Activated T-helper 1 cell treated with anti-CD3 and anti-CD28 coated beads, Interleukin-2, amount 50 U/mL, for 16 hours (primary cell): ENCODE measurements at places on chromosomes 12 and 14.

DNA sequence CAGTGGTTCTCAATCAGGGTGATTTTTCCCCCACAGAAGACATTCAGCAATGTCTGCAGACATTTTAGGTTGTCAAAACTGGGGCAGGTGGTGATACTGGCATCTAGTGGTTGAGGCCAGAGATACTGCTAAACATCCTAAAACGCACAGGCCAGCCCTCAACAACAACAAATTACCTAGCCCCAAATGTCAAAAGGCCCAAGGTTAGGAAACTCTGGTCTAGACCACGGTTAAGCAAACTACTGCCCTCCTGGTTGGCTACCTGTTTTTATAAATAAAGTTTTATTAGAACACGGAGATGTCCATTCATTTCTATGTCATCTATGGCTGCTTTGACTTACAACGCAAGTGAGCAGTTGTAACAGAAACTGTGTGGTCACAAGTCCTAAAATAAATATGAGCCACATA lies 186.7 kb downstream of the EFCAB11 start:
- DNase-seq = peak; percentile 16

DNA sequence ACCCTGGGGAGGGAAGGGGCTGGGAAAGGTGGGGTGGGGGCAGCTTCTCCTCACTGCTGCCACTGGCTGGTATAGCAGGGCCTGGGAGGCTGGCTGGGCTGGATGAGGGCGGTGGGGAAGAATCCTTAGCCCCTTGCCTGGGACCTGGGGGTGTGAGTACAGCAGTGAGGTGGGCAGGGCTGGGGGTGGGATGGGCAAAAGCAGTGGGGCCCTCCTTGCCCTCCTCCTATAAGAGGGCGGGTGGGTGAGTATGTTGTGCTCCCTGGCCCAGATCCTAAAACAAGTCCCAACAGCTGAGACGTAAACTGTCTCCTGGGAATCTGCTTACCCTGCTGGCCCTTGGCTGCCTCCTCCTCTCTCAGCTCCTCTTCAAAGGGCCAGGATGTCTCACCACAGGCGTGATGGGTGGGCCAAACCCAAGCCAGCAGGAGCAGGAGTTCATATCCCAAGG lies 2.2 kb downstream of the NCKAP5L start:
- no peak for DNase-seq

- DNase-seq = no peak
Measured at GRCh38 chr14:64092940-64093339, 201.2 kb downstream of the ESR2 start.

DNA sequence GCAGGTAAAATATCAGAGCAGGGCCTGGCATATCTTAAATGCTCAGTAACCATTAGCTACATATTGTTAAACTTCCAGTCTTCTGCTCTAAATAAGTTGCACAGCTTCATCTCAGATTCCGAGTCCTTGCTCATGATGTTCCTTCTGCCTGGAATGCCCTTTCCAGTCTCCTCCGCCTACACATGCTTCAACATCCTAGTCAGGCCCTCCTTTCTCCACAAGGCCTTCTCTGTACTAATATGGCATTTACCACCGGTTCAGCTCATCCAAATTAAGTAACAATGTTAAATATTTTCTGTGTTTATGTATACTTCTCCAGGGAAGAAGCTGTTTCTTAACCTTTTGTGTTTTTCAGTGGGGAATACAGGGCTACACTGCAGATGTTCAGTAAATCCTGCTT lies 8.5 kb downstream of the DHH start:
- no peak for DNase-seq

DNA sequence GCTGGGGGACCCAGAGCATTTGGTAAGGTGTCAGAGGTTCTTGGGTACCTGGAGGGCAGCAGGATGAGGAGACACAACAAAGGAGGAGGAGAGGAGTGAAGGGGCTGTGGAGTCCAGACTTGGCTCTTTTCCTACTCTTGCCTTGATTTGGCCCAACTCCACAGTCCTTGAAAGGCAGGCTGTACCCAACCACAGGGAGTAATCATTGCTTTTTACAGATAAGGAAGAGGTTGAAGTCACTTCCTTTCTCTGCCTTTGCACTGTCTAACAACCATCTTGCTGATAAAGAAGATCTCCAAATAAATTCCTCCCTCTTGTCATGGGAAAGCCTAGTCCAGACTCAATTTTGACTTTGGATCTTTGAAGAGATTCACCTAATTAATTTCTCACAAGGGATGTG lies 226.8 kb upstream of the HMGA2 start:
- no peak for DNase-seq

DNA sequence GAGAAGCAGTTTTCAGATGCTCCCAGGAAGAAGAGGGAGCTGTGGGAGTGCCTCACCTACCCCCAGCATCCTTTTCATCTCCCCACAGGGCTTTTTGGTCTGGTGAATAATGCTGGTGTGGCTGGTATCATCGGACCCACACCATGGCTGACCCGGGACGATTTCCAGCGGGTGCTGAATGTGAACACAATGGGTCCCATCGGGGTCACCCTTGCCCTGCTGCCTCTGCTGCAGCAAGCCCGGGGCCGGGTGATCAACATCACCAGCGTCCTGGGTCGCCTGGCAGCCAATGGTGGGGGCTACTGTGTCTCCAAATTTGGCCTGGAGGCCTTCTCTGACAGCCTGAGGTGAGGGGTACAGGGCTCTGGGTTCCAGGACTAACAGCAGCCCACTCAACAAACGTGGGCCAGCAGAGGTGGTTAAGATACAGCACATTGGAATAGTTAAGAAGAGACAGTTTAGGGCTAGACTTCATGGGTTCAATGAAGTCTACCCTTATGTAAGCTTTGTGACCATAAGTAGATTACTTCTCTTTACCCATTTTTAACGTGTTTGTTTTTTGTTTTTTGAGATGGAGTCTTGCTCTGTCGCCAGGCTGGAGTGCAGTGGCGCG lies 1.5 kb downstream of the RDH5 start:
- no peak for DNase-seq

GRCh38 chr14:53491884-53492277 lies 338.8 kb upstream of the DDHD1 start:
- no peak for DNase-seq

DNA sequence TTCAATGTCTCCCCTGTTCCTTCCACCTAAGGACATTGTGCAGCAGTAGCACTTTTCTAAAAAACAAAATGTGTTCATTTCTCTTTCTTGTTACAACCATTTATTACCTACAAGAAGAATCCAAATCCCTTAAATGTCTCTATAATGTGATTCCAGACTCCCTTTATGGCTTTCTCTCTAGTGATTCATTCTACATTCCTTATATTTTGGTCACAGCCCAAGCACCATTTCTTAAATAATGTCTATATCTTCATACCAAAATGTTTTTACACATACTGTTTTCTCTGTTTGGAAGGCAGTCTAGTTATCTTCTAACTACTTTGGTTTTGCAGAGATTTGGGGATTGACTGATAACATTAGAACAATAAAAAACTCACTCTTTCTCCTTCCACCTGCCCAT lies 1037.3 kb upstream of the FLRT2 start:
- DNase-seq = no peak

- DNase-seq = no peak
Measured at GRCh38 chr14:82854131-82854530, 1320.5 kb upstream of the SEL1L start.

DNA sequence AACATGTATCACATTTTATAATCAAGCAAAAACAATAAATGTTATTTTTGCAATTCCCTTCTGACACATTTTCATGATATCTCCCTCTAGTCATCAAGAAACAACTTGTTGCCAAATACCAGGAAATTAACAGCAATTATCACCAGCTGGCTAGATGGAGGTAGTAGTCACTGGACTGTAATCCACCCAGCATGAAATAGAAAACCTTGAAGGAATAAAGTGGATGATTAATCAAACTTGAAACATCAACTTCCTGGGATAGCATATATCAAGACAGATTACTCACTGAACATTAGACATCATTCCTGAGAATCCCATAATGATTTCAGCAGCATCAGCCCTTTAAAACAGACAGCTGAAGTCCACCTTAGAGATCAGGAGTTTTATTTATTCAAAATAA lies 259.0 kb downstream of the CCDC59 start:
- no peak for DNase-seq

- DNase-seq = no peak
Measured at GRCh38 chr12:40338071-40338470, 113.3 kb downstream of the LRRK2 start.

DNA sequence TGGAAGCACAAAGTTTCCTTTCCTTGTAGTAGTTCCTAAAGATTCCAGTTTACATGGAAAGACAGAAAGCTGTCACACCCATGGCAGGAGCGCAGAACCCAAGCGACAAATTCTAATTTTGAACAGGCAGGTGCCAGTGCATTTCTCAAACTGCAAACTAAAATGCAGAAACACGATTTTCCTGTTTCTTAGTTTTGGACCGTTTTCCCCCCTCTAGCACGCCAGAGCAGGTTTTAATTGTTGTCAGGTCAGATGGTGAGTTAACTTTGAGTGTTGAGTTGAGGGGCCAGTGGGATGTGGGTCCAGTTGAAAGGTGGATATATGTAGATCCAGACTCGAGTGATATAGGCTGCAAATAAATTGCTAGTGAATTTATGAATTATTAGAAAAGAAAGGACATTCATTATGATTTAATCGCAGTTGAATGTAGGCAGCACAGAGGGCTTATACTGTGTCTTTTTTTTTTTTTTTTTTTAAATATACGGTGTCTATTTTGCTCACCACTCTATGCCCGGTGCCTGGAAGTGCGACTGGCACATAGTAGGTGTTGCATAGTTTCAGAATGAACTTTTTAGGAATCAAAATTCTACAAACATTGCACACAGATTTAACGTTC lies 909 bp upstream of the ETFBKMT start:
- no peak for DNase-seq

GRCh38 chr12:50240096-50240791 lies 43.1 kb downstream of the LIMA1 start:
- DNase-seq = no peak

DNA sequence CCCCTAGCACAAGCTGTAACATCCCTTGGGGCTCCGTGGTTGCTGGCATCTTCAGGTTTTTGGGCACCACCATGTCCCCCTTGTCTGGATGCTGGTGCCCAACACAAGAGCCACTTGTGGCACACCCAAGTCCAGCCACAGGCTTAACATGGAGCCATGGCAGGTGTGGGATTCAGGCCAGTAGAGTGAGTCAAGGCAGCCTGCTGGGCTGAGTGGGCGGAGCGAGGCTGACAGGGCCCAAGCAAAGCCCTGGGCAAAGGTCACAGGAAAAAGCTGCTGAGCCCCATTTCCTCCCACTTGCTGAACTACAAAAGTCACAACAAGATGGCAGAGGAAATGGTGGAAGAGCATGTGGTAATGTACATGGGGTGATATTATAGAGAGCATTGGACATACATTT lies 950.7 kb upstream of the FLRT2 start:
- DNase-seq = no peak

- DNase-seq = no peak
Measured at GRCh38 chr12:71865166-71865713, 25.7 kb downstream of the TBC1D15 start.

- DNase-seq = no peak
Measured at GRCh38 chr12:14252697-14253096, 112.8 kb upstream of the ATF7IP start.

DNA sequence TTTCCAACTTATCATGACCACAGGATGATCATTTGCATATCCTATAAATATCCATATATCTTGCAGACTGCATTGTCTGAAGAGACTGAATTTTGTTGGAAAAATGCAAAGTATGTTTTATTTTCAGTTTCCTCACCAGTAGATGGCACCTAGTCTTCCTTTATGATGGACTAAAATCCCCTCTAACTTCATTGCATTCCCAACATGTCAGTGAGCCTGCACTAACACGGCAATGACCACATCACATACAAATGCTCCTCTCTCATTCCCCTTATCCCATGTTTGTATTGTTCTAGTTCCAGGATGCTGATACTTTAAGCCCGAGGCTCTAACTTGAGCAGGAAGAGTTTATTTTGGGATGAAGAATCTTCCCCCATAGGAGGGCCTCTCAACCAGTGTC lies 24.7 kb upstream of the MYBPC1 start:
- no peak for DNase-seq

- no peak for DNase-seq
Measured at GRCh38 chr12:57554897-57555296, 5.1 kb downstream of the KIF5A start.

DNA sequence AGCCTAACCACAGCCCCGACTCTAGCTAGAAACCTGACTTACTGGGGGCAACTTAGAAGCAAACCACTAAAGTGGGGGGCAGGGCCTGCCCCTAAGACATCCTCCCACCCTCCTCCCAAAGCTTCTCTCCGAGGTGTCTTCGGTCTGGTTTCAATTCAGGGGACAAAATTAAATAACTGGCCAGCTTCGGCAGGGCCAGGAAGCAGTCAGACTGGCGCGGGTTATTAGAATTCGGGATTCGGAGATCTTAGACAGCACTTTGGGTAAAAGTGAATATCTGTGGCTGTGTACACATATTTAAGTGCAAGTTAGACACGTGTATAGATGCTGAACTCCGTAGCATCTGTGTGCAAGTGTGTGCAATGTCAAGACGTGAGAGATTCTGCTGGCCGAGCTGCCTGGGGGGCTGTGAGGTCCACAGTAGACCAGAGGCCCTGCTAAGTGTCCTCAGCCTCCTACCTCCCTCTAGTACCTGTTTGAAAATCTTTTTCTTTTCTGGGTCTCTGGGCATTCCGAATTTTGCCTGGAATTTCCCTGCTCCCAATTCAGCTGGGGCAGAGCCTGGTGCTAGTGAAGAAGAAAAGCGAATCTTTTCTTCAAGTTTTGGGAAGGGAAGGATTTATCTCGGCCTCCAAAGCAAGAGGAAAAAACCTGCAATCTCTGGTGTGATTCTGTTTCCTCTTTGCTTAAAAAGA lies 4.0 kb upstream of the HOXC10 start:
- no peak for DNase-seq

GRCh38 chr12:22250762-22251161 lies 83.7 kb downstream of the ST8SIA1 start:
- DNase-seq = no peak

- DNase-seq = no peak
Measured at GRCh38 chr12:20309504-20310148, 58.7 kb upstream of the PDE3A start.

DNA sequence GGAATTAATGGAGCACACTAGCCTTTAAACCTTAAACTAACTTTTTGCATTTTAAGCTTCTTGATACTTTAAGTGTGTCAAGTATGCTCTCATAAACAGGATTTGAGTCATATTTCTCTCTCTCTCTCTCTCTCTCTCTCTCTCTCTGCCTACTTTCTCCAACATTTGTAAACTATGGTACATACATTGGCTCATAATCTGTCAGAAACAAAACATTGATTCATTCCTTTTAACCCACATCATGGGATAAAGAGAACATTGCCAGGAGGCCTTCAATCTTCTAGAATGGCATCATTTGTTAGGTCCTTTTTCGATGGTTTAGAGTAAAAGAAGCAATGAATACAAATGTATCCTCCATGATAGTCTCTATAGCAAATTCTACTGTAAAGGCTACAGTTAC lies 81.6 kb upstream of the RERGL start:
- no peak for DNase-seq

DNA sequence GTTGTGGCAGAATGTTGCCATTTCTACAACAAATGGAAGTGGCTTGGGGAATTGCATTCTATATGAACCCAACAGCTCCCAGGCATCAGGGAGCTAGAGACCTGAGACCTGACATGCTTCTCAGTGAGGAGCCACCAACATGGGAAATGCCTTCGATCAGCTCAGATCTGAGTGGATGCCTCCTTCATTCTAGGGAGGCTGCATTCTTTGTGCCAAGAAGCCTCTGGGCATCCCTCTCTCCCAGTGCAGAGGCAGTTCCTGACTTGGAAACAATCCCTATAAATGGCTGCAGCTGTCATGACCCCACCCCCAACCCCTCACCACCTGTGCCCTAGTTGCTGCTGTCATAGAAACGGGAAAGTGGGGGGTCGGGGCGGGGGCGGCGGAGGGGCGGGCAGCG lies 196.3 kb downstream of the PPM1H start:
- no peak for DNase-seq
